NCI-H446 treated with DMSO at 0.1 percent for 48 hours (cell line): ENCODE measurements at places on chromosomes 3 and 15.

GRCh38 chr3:40262331-40262730 is 47.2 kb upstream of the EIF1B start:
- DNase-seq: peak; percentile 52

DNA sequence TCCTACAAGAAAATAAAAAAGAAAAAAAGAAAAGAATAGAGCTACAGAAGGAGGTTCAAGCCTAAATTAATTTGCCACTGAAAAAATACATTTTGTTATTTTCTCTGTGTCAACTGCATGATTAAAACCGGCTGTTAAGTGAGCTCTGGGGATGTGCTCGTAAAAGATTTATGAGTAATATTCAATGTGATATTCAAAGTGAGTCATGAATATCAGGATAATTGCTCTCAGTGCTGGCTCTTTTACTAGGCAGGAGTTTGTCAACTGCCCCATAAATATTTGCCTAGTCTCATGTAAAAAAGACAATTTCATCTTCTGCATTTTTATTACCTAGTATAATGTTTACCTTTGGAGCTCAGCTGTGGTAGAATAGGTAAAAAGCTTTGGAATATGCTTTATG is 78.9 kb downstream of the CDIN1 start:
- peak; percentile 27 for DNase-seq

DNA sequence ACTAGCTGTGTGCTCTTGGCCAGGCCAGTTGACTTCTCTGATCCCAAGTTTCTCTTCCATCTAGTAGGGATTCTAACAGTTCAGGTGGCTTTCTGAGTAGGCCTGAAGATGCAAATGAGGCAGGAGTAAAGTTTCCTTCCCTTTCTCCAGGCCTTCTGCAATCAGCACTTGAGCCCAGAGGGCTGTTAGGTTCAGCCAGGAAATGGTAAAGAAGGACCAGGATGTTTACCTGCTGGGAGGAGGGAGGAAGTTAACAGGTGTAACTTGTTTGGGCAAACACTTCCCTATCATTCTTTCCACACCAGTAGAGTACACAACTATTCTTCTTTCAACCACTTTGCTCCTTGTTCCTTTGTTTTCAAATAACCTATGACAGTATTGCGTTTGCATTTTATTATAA is 13.3 kb upstream of the TNFSF10 start:
- no peak for DNase-seq

- no peak for DNase-seq
Observed at GRCh38 chr15:52161406-52161966, 29.7 kb downstream of the GNB5 start.

GRCh38 chr15:63896336-63897115 is 62.8 kb upstream of the HERC1 start:
- DNase-seq: no peak

DNA sequence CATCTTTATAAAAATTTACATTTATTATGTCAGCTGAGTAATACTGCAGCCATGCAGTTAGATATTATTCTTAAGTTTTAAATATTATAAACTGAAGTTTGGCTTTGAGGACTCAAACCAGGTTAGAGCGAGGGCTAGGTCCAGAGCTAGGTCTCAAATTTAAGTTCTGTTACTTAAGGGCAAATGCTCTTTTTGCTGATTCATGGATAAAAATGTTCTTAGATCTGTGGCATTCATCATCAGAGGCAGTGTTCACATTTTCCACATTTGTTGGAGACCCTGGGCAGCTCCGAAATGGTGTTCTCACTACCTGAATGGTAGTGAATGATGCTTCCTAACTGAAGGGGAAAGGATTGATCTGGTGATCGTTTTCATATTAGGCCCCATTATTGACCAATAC is 121.4 kb upstream of the MB21D2 start:
- no peak for DNase-seq

DNA sequence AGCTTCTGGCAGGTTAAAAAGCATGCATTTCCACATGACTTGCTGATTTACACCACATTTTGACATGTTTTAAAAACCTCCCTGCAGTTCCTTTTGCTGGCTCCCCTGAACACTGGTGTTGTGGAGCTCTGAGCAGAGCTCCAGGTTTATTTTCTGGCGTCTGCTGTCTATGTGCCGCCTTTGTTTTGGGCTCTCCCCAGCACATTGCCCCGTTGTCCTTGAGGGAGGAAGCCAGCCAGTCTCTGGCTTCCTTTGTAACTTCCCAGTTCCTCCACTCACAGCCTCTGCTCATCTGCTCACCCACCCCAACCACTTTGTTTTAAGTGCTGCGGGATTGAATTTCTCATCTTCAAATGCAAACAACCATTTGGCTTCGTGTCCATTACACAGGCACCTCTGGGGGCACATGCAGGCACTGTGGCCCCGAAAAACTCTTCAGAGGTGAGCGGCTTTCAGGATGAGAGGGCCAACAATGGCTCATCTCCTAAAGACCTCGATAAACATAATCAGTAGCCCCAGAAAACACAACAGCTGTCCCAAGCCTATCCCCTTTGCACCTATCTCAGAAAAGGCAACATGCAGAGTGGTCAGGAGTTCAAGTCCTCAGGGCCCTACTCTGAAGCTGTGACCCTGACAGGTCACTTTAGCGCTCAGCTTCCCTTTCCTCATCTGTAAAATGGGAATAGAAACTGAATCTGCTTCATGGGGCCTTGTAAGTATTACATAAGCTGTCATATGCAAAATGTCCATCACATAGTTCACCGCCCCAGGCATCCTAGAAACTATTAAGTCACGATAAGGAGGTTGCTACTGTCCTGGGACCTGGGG is 1.3 kb upstream of the MEF2A start:
- peak; percentile 18 for DNase-seq

- DNase-seq: no peak
Observed at GRCh38 chr15:43903864-43904290, 77.1 kb downstream of the WDR76 start.

GRCh38 chr3:40398346-40398745 is 11.4 kb downstream of the ENTPD3 start:
- no peak for DNase-seq

GRCh38 chr3:159632851-159633250 is 355.8 kb upstream of the IL12A start:
- DNase-seq: no peak

- DNase-seq: no peak
Observed at GRCh38 chr15:68201153-68201878, 3.8 kb downstream of the CALML4 start.

- DNase-seq: no peak
Observed at GRCh38 chr3:197791892-197792647, 1.0 kb downstream of the LRCH3 start.
